ENCODE measurements at places on chromosomes 11 and 22. TPM values are rescaled to one million over a fixed set of nuclear protein-coding genes. Genes with fewer than 3 reads are reported as not detected.

Gene OR6A2
- total RNA-seq: 0.07 TPM

Gene SHISAL1
- 1.3 TPM for total RNA-seq

Gene CDC42BPG
- 2.3 TPM for total RNA-seq

Gene CASTOR1
- total RNA-seq: 15.4 TPM

Gene OR5D14
- not detected for total RNA-seq

Gene MIEF1
- 28.3 TPM for total RNA-seq

Gene KCNE3
- total RNA-seq: 26.7 TPM

Gene DGCR6
- total RNA-seq: 11.6 TPM

Gene ART1
- 0.07 TPM for total RNA-seq

Gene TPCN2
- 11.8 TPM for total RNA-seq

Gene IFITM2
- total RNA-seq: 379 TPM

Gene HBG1
- not detected for total RNA-seq

Gene FAM180B
- total RNA-seq: not detected

Gene MFRP
- total RNA-seq: not detected

Gene OR52E8
- not detected for total RNA-seq

Gene FXYD2
- 0.07 TPM for total RNA-seq

Gene SLC25A45
- 0.81 TPM for total RNA-seq

Gene WDR74
- 153 TPM for total RNA-seq

Gene TRIM48
- not detected for total RNA-seq

Gene PRG2
- total RNA-seq: not detected

Gene NPAS4
- not detected for total RNA-seq

Gene HEPN1
- total RNA-seq: not detected

Gene XKR3
- total RNA-seq: not detected

Gene DEFB131B
- total RNA-seq: not detected

Gene PATE2
- not detected for total RNA-seq

Gene MMP27
- not detected for total RNA-seq

Gene MACROD1
- total RNA-seq: 30.9 TPM
